GM23338 (cell line): ENCODE measurements at places on chromosomes 4 and X. TPM values are rescaled to one million over a fixed set of nuclear protein-coding genes. Genes with fewer than 3 reads are reported as not detected.
A peak's percentile ranks its signal among the peaks of the same experiment; 100 is the strongest.

PTPN13 gene
- total RNA-seq: 45.1 and 49.9 TPM in 2 replicates

CXCL3 gene
- total RNA-seq: 3.6 and 8.3 TPM in 2 replicates

CXorf65 gene
- not detected in 2 replicates for total RNA-seq

PRKG2 gene
- 3.0 and 3.6 TPM in 2 replicates for total RNA-seq

RNF128 gene
- 2.2 and 3.2 TPM in 2 replicates for total RNA-seq

WDR1 gene
- total RNA-seq: 233 and 248 TPM in 2 replicates

KIT gene
- 26.8 and 28.4 TPM in 2 replicates for total RNA-seq

CLDN34 gene
- 0.19 TPM in 1 of 2 replicates, not detected in the other for total RNA-seq

CENPVL2 gene
- total RNA-seq: 4.4 and 5.2 TPM in 2 replicates

GRCh38 chr4:174005422-174005821, 278.0 kb downstream of the FBXO8 start:
- no peaks in the 10 kb centered on the region for H3K36me3 ChIP-seq
- H3K27me3 ChIP-seq: no peaks in the 10 kb centered on the region
- H3K4me1 ChIP-seq: no peaks in the 10 kb centered on the region
- H3K27ac ChIP-seq: no peak overlapping the region
- no peak overlapping the region for H3K4me3 ChIP-seq
- DNase-seq: no peak

- no peak overlapping the region for H3K27ac ChIP-seq
- H3K27me3 ChIP-seq: no peaks in the 10 kb centered on the region
- H3K36me3 ChIP-seq: no peaks in the 10 kb centered on the region
These were observed 253.6 kb downstream of the CBLL2 start for GRCh38 chrX:22526339-22526738.

- H3K27me3 ChIP-seq: no peaks in the 10 kb centered on the region
- no peak for DNase-seq
- 0 out of 2 replicates have a peak overlapping the region, but pooled peaks have one; percentile 5 for H3K27ac ChIP-seq
These were observed 43.7 kb downstream of the SMAD1 start for GRCh38 chr4:145525291-145525740.

- no peaks in the 10 kb centered on the region for H3K4me1 ChIP-seq
- H3K4me3 ChIP-seq: no peak overlapping the region
- no peak overlapping the region for H3K27ac ChIP-seq
- no peaks in the 10 kb centered on the region for H3K36me3 ChIP-seq
These were observed 46.8 kb downstream of the NEK1 start for GRCh38 chr4:169565606-169566005.

DNA sequence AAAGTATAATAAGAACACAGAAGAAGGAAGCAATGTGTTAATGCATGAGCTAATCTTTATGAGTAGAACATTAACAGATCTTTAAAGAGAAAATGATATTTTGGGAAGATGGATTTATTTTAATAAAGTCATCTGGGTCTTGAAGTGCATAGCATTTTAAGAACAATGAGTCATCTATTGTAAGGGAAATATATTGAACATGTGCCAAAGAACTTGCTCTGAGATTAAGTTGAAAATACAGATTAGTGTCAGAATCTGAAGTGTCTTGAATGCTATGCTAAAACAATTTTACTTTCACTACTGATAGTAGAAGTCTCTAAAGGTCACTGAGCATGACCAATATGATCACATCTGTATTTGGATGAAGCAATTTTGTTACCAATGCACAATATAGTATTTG, 776.7 kb upstream of the GRID2 start:
- H3K4me3 ChIP-seq: no peak overlapping the region
- no peaks in the 10 kb centered on the region for H3K36me3 ChIP-seq
- H3K27me3 ChIP-seq: no peaks in the 10 kb centered on the region

DNA sequence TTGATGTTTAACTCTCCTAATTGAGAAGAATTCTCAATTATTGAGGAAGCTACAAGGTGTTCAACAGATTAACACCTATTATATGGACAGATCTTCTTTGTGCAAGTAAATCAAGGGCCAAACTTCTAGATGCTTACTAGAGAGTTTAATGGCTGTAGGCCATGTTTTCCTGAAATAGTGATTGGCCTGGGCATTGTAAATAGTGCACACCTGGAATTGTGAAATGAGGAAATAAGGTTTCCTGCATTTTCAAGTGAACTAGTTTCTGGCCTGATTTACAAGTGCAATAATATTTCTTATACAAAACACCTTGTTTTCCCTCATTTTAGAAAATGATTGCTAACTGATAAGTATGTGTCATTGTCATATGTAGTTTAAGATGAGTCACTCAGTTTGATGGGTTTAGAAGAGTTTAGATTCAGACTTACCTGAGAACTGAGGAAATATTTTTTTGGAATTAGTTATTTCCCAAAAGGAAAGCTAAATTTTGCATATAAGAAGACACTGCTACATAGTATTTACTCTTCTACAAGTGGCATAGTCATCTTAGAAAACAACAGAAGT, 21.2 kb downstream of the AFF1 start:
- H3K27ac ChIP-seq: no peak overlapping the region
- H3K4me3 ChIP-seq: no peak overlapping the region
- H3K36me3 ChIP-seq: no peaks in the 10 kb centered on the region
- no peaks in the 10 kb centered on the region for H3K27me3 ChIP-seq

DNA sequence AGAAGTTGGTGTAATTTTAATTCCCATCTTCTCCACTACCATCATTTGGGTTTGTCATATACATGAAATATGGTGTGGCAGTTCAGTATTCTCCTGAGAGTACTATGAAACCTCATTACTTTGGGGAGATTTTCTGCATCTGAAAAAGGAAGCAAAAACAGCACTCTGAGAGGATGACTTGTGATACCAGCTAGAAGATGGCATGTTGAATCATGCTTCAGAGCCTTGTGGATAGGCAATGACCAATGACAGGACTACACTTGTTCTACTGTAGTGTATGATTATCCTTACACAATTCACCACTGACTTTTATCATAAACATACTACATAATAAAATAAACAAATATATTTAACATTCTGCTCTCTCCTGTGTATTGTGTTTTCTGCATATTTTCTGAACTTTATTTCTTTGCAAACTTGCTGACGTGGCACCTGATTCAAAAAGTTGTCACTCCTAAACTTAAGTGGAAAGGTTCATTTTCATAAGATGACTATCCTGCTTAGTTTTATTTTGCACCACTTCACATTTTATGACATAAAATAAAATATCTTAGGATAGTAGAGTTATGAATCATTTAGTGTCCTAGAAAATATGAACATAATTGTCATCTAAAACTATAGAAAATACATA, 991.3 kb downstream of the FSTL5 start:
- no peaks in the 10 kb centered on the region for H3K27me3 ChIP-seq
- H3K27ac ChIP-seq: no peak overlapping the region
- H3K4me3 ChIP-seq: no peak overlapping the region
- H3K4me1 ChIP-seq: peaks cover 14% of the 10 kb centered on the region

DNA sequence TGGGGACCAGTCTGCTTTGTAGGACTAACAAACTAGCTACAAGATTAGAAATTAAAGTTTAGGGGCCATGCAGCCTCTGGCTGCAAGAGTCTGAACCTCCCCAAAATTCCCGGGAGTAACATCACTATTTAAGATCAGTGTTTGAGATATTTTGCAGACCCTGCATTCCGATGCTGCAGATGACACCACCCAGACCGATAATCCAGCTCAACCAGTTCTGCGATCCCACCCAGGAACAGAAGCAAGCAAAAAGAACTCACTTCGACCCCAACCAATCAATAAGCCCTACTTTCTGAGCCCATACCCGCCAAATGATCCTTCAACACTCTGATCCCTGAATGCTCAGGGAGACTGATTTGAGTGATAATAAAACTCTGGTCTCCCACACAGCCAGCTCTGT, 877.8 kb downstream of the FAT4 start:
- no peak overlapping the region for H3K27ac ChIP-seq
- H3K4me1 ChIP-seq: no peaks in the 10 kb centered on the region
- no peaks in the 10 kb centered on the region for H3K36me3 ChIP-seq
- no peak overlapping the region for H3K4me3 ChIP-seq

- H3K27ac ChIP-seq: peak overlapping the region; percentile 77
- H3K36me3 ChIP-seq: no peaks in the 10 kb centered on the region
- no peaks in the 10 kb centered on the region for H3K27me3 ChIP-seq
- peaks cover 48% of the 10 kb centered on the region for H3K4me1 ChIP-seq
- no peak overlapping the region for H3K4me3 ChIP-seq
These were observed 562.7 kb downstream of the RPA4 start for GRCh38 chrX:97446298-97446882.

GRCh38 chrX:10769195-10769594, 148.8 kb upstream of the MID1 start:
- peak; percentile 74 for DNase-seq
- H3K36me3 ChIP-seq: no peaks in the 10 kb centered on the region
- peaks cover 11% of the 10 kb centered on the region; the same call in 1 of the 2 replicates for H3K4me1 ChIP-seq
- H3K27me3 ChIP-seq: no peaks in the 10 kb centered on the region

GRCh38 chrX:6768881-6769280, 234.0 kb upstream of the VCX3A start:
- no peak overlapping the region for H3K27ac ChIP-seq
- H3K36me3 ChIP-seq: no peaks in the 10 kb centered on the region
- no peaks in the 10 kb centered on the region for H3K4me1 ChIP-seq
- no peaks in the 10 kb centered on the region for H3K27me3 ChIP-seq
- no peak overlapping the region for H3K4me3 ChIP-seq

GRCh38 chrX:134782796-134783195, 124.5 kb upstream of the PLAC1 start:
- H3K27ac ChIP-seq: no peak overlapping the region
- H3K4me3 ChIP-seq: no peak overlapping the region
- no peaks in the 10 kb centered on the region for H3K27me3 ChIP-seq
- no peaks in the 10 kb centered on the region for H3K4me1 ChIP-seq
